ENCODE measurements at places on chromosomes 12 and 14.

- DNase-seq: no peak
These were observed 118.5 kb downstream of the PRKCH start for GRCh38 chr14:61439779-61440418.

DNA sequence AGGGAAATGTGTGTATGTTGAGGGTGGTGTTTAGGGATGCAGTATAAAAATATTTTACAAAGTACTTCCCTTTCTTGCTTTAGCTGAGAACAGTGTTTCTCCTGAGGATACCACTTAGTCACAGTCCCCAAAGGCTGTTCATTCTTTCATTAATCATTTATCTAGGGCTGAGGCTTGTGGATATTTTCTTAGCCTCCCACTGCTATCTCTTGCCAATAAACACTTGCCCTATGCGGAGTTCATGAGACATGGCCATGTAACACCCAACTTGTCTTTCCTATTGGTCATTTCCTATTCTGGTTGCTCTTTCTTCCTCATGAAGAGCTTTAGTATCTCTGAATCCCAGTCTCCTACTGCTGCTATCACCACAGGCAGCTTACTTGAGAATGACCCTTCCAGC lies 75.1 kb downstream of the ETNK1 start:
- no peak for DNase-seq

- no peak for DNase-seq
These were observed 134.4 kb downstream of the BCAT1 start for GRCh38 chr12:24814379-24815113.

DNA sequence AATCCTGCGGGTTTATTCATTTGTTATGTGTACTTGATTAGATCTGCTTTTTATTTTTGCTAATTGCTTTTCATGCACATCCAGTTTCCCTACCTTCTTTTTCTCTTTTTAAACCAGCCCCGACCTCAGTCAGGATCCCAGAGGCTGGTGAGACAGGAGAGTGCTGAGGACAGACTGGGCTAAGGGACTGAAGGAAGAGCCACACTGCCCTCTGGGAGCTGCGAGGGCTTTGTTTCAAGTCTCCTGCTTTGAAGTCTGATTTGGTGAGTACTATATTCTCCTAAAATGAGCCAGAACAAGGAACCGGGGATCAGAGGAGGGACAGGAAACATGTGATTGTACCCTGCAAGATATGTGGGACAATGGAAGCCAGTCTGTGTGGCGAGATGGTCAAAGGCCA lies 23.9 kb downstream of the PRICKLE1 start:
- no peak for DNase-seq

DNA sequence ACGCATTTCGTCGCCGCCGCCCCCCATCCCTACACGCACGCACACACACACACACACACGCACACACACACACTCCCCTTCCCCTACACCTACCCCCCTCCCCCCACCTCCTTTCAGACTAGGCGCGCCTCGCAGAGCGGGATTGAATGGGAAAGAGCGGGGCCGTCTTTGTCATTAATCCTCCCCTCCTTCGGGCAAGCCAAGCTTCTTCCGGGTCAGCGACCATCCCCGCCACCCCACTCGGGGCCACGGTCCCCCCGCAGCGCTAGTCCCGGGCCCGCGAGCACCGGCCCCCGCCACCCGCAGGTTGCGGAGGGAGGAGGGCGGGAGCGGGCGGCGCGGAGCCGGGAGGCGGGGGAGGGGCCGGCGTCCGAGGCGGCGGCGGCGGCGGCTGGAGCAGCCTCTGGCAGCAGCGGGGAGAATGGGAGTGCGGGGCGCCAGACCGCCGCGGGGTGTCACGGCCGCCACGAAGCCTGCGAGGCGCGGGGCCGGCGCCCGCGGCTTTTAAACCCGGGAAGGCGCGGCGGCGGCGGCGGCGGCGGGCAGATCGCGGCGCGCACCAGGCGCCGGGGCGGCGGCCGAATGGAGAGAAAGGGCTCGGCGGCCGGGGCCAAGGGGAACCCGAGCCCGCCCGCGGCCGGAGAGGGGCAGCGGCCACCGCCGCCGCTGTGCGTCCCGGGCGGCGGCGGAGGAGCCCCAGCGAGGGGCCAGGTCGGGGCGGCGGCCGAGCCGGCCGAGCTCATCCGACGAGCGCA lies at the start of gene TTC9:
TTC9 (plus strand) TSS at position 369 of the 755 bp plus-strand sequence; CDS start at position 583, 214 bp downstream.
- peak; percentile 26 for DNase-seq

GRCh38 chr14:58792416-58792815 lies 154.7 kb downstream of the DACT1 start:
- DNase-seq: no peak

DNA sequence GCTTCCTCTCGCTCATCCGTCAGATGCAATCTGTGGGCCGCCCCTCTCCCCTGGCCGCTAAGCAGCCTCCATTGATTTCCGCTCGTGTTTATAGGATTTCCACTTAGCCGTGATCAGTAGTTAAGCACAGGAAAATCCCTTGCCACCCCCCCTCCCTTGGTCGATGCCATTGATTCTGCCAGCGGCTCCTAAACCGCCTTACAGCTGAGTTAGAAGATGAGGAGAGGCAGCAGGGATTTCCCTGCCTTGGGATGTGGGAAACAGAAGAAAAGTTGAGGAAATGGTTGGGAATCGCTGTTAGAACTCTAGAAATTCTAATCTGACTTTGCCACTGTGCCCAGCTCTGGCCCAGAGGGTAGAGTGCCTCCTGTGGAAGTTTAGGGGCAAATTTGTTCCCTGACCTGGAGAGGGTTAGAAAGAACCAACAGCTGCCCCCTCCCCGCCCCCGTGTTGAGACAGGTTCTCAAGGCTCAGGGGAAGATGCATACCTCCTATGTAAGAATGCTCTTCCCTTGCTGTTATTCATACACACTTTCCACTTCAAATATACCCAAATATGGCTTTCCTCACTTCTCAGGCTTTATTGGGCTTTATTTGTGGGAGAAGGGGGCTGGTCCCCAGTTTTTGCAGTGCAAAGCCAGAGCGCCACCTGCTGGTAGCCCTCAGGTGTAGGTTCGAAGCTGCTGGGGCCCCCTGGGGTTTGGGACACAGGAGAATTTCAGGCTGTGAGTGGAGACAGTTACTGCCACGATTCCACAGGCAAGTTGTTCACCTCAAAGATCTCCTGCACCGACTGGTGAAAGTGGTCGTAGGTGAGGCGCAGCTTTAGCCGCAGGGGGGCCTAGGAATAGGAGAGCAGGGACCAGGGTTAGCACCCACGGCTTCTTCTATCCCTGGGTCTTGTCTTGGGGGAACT lies 3.2 kb downstream of the THTPA start:
- DNase-seq: peak; percentile 67

- DNase-seq: no peak
These were observed 28.8 kb upstream of the APPL2 start for GRCh38 chr12:105264771-105265170.

DNA sequence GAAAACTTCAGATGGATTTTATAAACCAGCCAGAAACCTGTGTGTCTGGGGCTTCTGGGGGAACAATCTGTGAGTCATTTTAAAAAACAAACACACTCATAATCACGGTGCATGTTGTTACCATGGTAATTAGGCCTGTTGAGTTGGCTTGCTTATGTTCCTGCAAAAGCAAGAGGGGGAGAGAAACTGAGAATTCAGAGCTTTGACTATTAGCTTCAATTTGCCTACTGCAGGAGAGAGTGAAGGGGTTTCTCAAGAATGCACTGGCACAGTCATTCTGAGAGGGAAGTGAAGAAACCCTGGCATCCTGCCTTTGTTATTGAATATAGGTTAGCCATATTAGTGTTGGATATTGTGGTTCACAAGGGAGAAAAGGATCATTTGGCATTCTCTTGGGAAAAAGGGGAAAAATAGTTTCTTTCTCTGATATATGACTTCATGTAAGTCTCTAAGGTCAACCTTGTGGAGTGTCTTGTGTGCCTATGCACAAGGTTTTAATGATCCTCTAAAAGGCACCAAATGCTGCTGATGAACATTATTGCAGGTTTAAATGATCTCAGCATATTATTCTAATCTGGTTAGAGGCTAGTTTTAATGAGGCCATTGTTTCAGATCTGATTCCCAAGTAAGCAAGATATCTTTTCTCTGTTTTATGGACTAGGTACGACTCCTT lies 12.9 kb downstream of the GNG2 start:
- no peak for DNase-seq

GRCh38 chr14:60651086-60651795 lies 2.0 kb upstream of the SIX1 start:
- no peak for DNase-seq

DNA sequence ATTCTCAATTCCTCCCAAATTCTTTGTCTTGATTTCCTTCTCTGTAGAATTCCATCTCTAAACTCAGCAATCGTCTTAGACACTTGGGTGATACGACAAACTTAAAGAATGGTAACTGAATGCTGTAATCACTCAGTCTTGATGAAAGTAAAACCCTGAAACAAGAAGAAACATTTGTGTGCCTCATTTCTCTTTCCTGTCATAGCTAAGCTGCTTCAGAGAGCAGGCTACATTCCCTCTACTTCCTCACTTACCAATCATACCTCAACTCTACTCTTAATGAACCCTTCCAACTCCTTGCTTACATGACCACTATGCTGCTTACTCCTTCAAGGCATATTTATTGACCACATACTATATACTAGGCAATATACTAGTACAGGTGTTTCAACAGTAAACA lies 8.3 kb downstream of the MAP4K5 start:
- DNase-seq: no peak

DNA sequence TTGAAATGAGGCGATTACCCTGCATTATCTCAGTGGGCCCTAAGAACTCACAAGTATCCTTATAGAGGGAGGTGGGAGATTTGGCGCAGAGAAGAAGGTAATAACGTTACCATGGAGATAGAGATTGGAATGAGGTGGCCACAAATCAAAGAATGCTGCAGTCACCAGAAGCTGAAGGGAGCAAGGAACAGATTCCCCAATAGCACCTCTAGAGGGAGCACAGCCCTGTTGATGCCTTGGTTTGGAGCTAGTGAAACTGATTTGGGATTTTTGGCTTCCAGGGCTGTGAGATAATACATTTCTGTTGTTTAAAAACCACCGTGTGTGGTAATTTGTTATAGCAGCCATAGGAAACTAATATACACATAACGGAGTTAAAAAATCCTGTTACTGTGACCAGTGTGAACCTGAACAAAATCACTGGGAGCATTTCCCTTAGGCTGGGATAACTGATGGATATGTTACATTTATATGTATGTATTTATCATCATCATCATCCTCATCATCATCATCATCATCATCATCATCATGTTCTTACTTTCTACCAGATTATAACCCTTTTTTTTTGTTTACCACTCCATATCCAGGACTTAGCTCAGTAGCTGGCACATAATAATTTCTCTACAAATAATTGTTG lies 100.3 kb downstream of the LIN7A start:
- DNase-seq: peak; percentile 18

DNA sequence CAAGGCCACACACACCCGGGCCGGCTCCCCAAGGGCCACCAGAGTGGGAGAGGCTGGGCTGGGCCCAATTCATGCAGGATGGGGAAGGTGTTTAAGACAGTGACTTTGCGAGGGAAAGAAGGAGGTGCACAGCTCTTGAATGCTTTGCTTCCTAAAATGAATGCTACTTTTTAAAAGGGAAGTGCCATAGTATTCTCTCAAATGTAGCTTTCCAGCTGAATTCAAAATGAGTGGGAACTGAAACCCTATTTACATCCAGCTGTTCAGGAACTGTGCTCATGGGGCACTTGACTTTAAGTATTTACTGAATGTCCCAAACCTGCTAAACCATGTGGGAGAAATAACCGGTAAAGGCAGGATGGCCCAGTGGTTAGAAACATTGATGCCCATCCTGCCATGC lies 7.6 kb downstream of the ITPK1 start:
- no peak for DNase-seq

- no peak for DNase-seq
These were observed 527.2 kb downstream of the NRXN3 start for GRCh38 chr14:78697341-78697740.

DNA sequence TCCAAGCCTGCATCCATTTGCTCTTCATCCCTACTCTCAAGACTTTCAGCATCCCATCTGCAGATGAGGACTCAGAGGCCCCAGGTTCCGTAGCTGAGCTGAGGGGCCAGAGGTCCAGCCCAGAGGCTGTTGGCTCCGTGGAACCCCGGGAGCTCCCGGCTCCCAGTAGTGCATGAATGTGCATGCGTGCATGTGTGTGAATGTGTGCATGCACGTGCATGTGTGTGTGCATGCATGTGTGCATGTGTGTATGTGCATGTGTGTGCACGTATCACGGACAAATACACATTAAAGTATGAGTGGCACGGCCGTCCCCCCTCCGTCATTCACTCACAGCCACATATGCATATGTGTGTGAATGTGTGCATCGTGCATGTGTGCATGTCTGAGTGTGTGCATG lies 149.9 kb downstream of the KIF26A start:
- no peak for DNase-seq

DNA sequence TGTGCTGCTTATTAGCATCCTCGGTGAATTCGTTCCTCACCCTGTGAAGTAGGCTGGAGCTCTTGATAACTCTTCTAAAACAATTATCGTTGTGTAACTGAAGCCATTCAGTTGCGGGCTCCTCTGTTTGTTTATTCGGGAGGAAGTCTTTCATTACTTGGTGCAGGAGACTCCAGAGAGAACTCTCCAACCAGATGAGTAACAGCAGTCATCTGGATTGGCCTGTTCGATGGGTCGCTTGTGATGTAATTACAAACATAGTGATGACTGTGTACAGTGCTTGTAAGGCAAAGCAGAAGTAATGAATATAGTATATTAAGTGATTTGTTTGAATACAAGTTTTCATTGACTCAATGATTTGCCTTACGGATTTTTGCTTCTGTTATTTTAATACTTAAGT lies 10.9 kb downstream of the ATP6V0A2 start:
- no peak for DNase-seq

- peak; percentile 39 for DNase-seq
These were observed 37.8 kb upstream of the OR4E1 start for GRCh38 chr14:21711360-21711961.

GRCh38 chr14:54686219-54686870 lies 119.4 kb downstream of the SAMD4A start:
- no peak for DNase-seq

DNA sequence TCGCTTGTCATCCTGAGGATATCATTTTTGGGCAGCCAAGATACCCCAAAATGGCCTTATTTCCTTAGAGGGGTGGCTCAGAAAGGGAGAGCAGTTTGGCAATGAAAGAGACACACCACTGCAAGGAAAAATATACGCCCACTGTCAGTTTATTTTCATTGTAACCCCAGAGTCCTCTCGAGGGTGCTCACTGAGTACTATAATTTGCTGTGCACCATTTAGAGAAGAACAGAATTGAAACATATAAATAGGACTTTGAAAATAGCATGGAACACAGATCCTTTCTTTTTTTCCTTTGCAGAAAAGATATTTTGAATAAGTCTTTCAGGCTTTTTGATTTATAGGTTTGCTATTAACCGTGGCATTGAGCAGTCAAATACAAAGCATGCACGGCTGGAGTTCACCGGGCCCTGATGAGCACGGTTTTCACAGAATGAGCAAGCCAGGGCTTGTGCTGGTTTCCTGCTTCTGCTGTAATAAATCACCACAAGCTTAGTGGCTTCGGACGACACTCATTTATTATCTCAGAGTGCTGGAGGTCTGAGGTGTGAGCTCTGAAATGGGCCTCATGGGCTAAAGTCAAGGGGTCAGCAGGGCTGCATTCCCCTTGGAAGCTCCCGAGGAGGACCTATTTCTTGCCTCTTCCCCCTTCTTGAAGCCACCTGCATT lies 152.3 kb downstream of the ZNF664 start:
- no peak for DNase-seq

GRCh38 chr12:85363382-85364190 lies 83.6 kb downstream of the ALX1 start:
- DNase-seq: no peak
